ENCODE measurements at places on chromosomes 5 and 9.

DNA sequence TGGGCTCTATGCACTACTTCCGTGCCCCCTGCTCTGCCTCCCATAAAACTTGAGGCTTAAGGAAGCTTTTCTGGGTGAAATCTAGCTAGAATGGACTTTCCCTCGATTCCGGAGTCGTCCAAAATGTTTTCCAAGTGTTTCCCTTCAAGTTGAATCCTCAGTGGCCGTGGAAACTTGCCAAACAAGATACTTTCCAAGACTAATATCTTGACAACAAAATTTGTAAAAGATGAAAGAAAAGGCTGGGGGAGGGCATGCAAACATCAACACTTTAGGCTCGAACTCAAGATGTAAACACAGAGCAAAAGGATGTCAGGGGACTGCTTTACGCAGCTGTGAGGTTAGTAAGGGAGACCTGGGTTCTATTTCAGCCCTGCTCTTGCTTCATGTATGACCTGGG lies 482.8 kb upstream of the KLF4 start:
- DNase-seq, result no peak

GRCh38 chr5:111553868-111554267 lies 41.5 kb upstream of the STARD4 start:
- DNase-seq, result no peak

DNA sequence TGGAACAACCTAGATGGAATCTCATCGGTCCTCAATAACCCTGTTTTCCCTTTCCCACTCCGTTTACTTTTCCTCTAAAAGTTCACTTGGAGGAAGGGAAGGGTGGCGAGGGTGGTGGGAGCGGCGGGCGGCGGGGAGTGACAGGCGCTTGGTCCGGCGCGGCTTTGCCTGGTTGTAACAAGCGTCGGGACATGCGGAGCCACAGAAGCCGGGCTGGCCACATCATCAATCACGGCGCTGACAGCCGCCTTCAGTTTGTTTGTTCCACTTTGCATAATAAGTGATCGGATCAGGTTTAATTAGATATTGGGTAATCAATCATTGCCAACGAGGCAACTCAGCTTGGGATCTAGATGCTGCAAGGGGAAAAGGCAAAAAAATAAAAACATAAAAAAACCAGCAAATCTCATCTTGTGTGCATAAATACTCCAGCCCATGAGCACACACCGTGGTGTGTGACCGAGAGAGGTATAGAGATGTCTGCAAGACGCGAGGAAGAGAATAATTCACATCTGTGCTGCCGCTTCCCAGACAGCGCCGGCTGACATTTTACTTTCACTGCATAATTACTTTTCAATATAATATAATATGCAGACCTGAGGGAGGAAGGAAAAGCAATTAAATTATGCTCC lies 396.2 kb upstream of the IRX4 start:
- no peak for DNase-seq

GRCh38 chr5:65391591-65391990 lies 90.1 kb downstream of the ADAMTS6 start:
- no peak for DNase-seq

GRCh38 chr9:84818791-84819190 lies 149.3 kb downstream of the NTRK2 start:
- no peak for DNase-seq

DNA sequence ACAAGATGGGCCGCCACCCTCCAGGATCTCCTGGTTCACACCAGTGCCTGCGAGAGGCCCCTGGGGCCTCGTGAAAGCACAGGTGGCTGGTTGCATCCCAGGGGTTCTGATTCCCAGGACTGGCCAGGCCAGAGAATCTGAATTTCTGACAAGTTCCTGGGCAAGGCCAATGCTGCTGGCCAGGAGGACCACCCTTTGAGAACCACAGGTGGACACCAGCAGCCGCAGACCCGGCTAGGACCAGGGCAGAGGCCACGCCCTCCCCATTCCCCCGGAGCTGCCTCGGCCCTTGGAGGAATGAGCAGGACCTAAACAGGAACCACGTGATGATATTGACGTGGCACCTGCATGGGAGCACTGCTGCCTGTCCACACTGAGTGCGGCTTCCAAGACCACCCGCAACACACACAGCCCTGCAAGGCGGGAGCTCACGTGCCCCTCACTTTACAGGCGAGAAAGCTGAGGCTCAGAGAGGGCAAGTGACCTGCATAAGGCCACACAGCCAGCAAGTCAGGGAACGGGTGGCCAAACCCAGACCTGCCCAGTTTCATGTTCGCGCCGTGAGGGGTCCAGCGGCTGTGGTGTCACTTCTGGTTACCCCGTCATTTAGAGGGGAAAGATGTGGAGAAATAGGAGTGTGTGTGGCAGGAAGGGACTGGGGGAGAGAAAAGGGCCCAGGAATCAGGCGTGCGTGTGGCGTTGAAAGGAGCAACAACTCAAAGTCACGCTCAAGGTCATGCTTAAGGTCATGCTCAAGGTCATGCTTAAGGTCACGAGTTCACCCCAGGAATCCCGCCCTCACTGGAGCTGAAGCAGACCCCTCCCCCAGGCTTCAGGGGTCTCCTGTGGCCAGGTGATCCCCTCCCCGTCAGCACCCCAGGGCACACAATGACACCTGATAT lies 105.9 kb upstream of the IER5L start:
- DNase-seq, result no peak

- DNase-seq, result no peak
Measured at GRCh38 chr5:80941496-80941895, 18.7 kb upstream of the RASGRF2 start.

DNA sequence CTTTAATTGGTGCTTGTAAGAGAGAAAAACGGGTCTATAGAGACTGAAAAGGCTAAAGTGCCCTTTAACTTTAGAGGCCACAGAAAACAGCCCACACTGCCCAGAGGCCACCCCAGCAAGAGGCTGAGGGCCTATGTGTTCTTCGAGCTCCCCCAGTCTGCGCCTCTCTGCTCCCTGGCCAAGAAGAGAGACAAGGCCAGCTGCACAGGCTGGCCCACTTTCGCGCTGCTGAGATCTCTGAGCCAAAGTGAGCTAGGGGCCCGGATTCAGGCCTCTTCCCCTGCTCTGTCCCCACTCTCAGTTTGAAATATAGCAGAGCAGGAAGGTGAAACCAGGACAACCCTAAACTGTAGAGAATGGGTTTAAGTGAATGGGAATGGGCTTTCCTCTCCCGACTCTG lies 132.0 kb upstream of the TRIM32 start:
- no peak for DNase-seq

DNA sequence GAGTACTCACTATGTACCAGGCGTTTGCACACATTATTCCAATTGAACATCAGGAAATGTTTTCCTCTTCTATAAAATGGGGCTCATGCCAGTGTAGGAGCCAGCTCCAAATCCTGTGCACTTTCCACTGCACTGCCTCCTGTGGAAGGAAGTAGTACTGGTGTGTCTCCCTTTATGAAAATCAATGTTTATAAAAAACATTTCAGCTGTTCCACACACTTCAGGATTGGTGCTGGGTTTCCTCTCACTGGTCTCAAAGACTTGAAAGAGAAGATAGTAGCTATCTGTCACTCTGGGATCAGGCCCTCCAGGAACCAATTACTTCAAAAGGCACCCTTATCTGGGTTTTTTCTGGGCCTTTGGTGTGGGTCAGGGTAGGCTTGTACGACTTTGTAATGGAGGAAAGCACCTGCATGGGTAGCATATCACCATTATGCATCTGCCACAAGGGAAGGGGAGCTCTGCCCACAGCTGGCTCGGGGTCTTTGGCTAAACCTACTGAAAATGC lies 32.5 kb downstream of the RAB14 start:
- DNase-seq, result no peak

DNA sequence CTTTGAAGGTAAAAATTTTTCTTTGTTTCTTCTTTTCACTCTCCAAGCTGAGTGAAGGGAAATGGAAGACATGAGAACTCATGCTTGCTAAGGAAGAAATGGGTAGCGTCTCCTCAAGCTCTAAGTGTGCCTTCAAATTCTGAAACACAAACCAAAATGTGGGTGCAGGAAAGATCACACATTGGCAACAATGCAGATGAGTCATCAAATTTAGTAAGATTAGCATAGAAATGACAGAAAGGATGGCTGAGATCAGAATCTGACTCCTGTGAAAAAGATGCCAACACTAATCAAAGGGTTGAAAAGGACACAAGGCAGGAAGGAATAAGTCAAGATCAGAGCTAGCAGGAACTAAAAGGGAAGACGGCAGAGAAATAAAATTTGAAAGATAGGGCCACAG lies 61.1 kb upstream of the ZNF462 start:
- DNase-seq, result no peak

- DNase-seq, result no peak
Measured at GRCh38 chr5:158929552-158930218, 170.0 kb downstream of the EBF1 start.

DNA sequence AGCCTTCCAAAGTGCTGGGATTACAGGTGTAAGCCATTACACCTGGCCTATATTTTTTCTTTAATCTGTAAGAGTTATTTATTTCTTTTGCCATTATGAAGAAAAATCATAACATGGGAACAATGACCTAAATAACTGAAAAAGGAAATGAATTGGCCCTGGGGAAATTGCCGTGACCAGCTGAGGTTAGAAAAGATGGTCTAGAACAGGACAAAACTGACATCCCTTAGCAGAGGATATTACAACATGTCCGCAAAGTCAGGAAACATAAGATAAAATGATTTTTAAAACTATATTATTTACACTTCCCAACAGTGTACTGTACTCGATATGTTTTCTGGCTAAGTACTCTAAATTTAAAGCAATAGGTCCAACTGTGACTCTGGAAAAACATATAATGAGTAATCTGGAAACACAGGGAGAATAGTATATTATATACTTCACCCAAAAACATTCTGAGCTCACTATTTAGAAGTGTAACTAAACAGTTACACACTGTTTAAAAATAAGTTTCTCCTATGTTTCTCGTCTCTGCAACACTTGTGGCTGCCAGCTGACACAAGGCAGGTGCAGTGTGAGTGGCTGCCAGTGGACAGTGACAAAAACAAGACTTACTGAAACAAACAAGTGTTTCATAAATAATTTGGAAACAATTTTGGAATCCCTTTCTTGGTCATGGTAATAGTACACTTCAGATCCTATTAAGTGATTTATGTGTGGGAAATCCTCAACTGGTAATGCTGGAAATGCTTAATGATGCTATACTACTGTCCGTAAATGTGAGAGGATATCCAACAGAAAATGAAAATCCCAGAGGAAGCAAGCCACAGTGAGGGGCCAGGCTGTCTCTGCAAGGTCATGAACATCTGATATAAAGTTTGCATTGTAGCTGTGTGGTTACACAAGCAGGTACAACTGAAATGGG lies 69.1 kb downstream of the C9orf85 start:
- no peak for DNase-seq

DNA sequence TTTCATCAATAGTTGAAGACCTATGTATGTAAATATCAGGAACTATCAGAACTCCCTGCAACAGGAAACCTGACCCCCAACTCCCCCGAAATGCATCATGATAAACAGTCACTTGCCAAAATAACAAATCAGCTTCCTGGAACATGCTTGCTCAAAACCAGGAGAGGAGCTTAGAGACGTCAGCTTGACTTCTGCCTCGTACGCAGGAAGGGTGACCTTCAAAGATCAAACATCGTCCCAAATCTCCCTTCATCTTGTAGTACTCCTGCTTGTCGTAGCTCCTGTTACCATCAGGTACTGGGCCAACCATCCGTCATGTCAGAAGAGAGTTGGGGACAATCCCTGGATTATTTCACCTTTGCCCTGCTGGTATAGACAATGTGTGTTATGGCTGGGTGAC lies 396.1 kb downstream of the GADD45G start:
- no peak for DNase-seq

- no peak for DNase-seq
Measured at GRCh38 chr5:160237571-160238093, 8.3 kb downstream of the FABP6 start.

DNA sequence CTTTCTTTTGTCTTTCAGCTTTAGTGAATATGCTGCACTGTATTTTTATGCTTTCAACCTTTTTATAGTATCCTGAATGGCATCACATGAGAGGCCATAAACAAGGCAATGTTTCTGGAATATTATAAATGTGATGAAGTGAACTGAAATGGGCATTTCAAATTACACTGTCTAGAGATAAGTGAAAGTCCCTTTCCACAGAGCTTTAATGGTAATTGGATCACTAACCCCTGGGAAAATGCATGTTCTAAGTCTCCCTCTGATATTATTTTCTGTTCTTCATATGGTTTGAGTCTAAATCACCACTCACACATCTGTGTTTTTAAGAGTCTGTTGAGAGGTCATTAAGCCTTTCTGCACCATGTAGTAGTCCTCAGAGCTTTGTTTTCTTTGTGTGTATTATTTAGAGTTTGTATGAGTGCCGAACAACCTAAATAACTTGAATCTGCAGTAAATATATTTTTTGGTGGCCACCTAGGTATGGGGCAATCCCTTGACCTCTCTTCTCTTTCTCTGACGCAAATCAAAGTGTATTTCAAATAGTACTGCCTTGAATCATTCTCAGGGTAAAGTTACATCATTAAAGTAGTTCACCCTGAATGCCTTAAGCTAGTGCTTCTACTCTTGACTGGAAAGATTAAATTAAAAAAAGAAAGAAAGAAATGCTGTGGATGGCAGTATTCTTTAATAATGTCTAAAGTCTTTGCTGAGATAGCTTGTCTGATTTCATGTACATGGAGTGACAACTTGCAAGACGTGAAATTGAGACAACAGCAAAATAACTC lies 1931.0 kb upstream of the CDH6 start:
- DNase-seq, result no peak

- no peak for DNase-seq
Measured at GRCh38 chr5:20832204-20833080, 844.4 kb upstream of the CDH18 start.

- DNase-seq, result no peak
Measured at GRCh38 chr5:149739371-149739770, 9.3 kb downstream of the PPARGC1B start.

- DNase-seq, result no peak
Measured at GRCh38 chr5:53069626-53070025, 39.9 kb downstream of the MOCS2 start.

- DNase-seq, result no peak
Measured at GRCh38 chr5:128155776-128156175, 72.2 kb downstream of the SLC12A2 start.

- DNase-seq, result no peak
Measured at GRCh38 chr5:168411871-168412270, 74.4 kb upstream of the RARS1 start.

All from left colon (tissue), 2 donors.